ENCODE measurements at places on chromosomes 3 and 15.

- no peak for DNase-seq
These were observed 10.6 kb upstream of the ITPKA start for GRCh38 chr15:41483115-41483514.

DNA sequence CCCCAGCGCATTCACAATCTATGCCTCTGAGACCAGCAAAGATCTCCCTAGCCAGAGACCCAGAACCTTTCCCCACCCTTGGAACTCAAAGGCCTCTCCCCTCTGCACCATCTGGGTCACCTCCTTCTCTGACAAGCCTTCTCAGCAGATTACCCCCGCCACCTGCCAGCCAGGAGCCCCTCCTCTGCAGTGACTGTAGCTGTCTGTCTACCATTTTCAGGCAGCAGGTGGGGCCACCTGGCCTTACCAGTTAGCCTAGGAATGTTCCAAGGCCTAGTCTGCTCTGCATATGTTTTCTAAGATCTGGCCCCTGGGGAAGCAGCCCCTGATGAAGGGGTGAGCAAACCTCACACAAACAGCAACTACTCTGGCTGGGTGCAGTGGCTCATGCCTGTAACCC is 2.4 kb downstream of the MYLK start:
- DNase-seq = no peak

GRCh38 chr3:158522221-158523136 is 48.5 kb upstream of the MLF1 start:
- DNase-seq = peak; percentile 28

DNA sequence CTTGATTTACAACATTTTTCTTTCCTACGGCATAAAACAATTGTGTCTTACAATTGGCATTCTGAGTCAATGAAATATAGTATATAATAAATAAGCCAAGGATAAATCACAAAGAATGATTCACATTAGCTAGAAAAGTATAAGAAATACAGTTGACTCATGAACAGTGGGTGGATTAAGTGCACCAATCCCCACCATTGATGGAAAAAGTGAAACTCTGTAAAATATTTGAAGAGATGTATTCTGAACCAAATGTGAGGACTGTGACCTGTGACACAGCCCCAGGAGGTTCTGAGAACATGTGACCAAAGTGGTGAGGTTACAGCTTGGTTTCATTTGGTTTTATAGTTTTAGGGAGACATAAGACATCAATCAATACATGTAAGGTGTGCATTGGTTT is 227.5 kb downstream of the ALCAM start:
- DNase-seq = peak; percentile 46

DNA sequence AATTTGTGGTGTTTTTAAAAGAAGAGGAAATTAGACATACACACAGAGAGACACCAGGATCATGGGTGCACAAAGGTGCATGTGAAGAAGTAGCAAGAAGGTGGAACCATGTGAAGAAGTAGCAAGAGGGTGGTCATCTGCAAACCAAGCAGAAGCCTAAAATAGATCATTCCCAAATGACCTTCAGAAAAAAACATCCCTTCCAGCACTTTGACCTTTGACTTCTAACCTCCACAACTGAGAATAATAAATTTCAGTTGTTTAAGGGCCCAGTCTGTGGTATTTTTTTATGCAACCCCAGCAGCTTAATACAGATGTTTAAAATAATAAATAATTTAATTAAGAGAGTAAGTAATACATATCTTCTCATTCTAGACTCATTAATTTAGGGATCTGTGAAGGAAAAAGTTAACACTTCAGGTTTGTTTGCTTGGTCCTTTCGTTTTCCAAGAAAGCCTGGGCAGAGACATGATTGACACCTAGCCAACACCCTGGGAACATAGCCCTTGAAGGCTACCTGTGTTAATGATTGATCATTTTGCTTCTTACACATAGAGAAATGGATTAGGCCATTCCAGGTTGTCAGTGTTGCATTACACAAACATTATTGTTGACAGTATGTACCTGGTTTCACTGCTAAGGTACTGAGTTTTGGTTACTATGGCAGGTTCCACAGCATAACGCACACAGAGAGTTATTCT is 1331.2 kb upstream of the GBE1 start:
- DNase-seq = no peak

Data from fibroblast of skin of scalp (primary cell).